ENCODE measurements at places on chromosomes 5 and 9.

DNA sequence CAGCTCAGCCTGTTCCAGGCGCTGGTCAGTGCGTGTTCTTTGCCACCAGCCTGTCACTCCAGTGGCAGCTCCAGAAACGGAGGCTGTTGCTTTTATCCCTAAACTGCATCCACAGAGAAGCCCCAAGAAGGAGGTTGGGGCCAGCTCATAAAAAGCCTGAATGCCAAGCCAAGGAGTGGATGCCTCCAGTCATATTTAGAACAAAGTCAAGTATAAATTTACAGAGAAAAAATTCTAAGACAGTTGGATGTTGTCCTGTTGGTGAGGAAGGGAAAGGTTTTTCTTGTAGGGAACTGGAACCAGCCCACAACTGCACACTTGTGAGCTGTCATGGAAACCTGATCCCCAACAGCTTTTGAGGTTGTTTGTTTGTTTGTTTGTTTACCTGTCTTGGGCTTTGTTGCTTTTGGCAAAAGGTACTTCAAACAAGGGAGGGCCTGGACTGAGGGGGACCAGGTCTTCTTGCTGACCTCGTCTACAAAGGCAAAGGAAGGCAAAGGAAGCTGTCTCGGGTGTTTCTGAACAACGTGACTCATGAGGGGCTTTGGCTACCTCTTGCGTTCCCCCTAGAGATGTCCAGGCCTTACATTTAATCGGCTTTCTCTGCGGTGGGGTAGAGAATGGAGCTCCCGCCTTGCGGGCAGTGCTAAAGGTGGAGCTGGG lies 36.7 kb downstream of the OLFML2A start:
- ATAC-seq: no peak

DNA sequence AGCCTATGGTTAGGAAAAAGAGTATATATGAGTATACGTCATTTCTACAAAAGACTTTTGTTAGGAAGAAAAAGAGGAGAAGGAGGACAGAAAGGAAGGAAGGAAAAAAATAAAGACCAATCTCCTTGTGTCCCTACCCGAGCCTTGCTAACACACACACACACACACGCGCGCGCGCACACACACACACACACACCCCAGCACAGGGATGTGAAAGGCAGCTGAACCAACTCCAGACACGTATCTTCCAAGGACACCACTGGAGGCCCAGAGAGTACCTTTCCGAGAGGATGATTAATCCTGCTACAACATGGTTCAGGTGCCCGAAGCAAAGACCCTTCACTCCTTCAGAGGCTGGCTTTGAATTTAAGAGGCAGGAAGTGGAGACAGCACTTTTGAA lies 56.9 kb upstream of the GALNT10 start:
- no peak for ATAC-seq

- no peak for ATAC-seq
These were observed 86.7 kb downstream of the CDH6 start for GRCh38 chr5:31280210-31280609.

- ATAC-seq: no peak
These were observed 123.7 kb downstream of the PDE4D start for GRCh38 chr5:59769832-59770231.

GRCh38 chr5:34474573-34475021 lies 181.5 kb upstream of the RAI14 start:
- no peak for ATAC-seq

DNA sequence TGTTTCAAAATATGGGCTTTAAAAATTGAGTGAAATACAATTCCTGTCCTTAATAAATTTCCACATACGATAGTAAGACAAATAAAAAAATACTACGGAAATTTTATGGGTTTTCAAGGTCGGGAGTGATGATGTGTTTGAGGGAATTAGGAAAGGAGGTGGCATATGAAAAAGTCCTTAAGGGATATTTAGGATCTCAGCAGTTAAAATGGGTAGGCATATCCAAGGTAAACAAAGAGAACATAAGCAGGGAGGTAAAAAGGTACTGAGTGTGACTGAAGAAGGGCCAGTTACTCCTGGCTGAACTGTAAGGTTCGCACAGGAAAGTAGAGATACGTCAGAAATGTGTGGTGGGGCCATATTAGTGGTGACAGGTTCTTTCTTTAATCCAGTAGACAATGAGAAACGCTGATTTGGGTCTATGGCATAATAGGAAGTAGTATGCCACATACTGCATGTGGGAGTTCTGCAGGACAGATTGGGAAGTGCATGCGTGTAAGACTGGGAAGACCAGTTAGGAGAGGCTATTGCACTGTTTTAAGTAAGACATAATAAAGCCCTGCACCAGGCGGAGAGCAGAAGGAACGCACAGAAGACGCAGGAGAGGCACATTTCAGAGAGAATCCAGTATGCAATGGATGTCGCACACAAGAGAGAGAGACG lies 937 bp upstream of the HMGCR start:
- ATAC-seq: no peak

- no peak for ATAC-seq
These were observed 460.7 kb downstream of the NTRK2 start for GRCh38 chr9:85130260-85130659.

DNA sequence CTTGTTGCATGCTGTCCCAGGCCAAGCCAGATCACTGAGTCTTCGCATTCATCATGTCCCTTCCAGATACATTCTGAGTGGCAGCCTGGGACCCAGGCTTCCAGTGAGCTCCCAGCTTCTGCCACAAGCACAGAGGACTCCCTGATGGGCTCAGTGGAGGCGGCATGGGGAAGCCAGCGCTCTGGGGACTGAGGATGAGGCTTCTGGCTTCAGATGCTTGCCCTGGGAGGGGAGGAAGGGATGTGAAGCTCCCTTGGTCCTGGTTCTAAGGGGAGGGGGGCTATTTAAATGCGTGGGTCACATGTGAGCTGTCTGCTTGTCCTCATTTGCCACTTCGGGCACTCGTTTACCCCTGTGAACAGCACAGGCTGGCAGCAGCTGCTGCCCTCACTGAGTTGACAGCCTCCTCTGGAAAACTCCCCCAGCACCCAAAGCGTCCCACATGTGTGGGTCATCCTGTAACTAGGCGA lies 174.0 kb downstream of the NR3C1 start:
- peak; percentile 21 for ATAC-seq

- ATAC-seq: no peak
These were observed 84.8 kb downstream of the TLE1 start for GRCh38 chr9:81604306-81605169.

DNA sequence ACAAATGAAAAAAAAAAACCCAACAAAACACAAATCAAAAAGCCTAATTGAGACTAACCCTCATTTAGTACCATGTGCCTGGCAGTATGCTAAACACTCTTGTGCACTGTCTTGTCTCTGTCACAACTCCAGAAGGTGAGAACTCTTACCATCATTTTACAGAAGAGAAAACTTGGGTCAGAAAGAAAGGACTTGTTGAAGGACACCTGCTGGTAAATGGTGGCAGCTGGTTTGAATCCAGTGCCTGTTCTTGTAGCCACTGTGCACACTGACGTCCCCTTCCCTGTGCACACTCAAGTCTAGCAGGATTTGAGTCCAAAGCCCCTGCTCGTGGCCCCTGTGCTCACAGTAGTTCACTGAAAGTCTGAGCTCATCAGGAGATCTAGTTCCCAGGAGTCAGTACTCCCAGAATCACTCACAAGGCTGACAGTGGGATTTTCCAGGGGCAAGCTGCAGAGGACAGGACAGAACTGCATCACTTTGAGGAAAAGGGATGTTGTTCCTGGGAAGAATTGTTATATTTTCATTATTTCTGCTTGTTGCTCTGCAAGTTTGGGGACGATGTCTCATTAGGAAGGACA lies 43.0 kb upstream of the HSD17B4 start:
- ATAC-seq: peak; percentile 11

GRCh38 chr9:36341936-36342577 lies 58.0 kb downstream of the RNF38 start:
- peak; percentile 95 for ATAC-seq

- ATAC-seq: no peak
These were observed 65.3 kb upstream of the RUSC2 start for GRCh38 chr9:35424356-35425352.

GRCh38 chr9:112002131-112002846 lies 105.7 kb downstream of the UGCG start:
- ATAC-seq: peak; percentile 61

DNA sequence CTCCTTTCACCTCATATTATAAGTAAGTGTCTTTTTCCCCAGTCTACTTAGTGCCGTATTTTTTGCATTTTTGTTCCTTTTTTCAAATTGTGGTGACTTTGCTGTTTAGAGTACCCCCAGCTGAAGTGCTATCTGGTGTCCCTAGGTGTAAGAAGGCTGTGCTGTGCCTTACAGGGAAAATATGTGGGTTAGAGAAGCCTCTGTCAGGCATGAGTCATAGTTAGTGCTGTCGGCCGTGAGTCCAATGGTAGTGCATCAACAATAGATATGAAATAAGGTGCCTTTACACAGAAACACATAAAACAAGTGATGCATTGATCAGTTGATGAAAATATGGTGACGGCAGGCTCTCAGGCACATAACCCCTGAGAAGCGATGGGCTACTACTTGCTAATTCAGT lies 20.1 kb downstream of the SYK start:
- ATAC-seq: no peak

GRCh38 chr5:89930591-89931392 lies 478.8 kb downstream of the CETN3 start:
- no peak for ATAC-seq

- ATAC-seq: no peak
These were observed 88.7 kb downstream of the DEPDC1B start for GRCh38 chr5:60611099-60611740.

DNA sequence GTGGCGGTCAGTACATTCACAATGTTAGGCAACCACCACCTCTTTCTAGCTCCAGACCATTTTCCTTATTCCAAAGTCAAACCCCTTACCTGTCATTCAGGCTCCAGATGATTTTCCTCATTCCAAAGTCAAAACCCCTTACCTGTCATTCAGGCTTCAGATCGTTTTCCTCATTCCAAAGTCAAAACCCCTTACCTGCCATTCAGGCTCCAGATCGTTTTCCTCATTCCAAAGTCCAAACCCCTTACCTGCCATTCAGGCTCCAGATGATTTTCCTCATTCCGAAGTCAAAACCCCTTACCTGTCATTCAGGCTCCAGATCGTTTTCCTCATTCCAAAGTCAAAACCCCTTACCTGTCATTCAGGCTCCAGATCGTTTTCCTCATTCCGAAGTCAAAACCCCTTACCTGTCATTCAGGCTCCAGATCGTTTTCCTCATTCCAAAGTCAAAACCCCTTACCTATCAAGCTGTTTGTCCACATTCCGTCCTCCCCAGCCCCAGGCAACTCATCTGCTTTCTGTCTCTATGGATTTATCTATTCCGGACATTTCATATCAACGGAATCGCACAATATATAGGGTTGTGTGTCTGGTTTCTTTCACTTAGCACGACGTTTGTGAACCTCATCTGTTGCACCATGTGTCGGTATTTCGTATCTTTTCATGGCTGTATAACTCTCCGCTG lies 5.2 kb downstream of the PLEKHG4B start:
- no peak for ATAC-seq

- no peak for ATAC-seq
These were observed 46.7 kb downstream of the PRLR start for GRCh38 chr5:35183556-35183955.

DNA sequence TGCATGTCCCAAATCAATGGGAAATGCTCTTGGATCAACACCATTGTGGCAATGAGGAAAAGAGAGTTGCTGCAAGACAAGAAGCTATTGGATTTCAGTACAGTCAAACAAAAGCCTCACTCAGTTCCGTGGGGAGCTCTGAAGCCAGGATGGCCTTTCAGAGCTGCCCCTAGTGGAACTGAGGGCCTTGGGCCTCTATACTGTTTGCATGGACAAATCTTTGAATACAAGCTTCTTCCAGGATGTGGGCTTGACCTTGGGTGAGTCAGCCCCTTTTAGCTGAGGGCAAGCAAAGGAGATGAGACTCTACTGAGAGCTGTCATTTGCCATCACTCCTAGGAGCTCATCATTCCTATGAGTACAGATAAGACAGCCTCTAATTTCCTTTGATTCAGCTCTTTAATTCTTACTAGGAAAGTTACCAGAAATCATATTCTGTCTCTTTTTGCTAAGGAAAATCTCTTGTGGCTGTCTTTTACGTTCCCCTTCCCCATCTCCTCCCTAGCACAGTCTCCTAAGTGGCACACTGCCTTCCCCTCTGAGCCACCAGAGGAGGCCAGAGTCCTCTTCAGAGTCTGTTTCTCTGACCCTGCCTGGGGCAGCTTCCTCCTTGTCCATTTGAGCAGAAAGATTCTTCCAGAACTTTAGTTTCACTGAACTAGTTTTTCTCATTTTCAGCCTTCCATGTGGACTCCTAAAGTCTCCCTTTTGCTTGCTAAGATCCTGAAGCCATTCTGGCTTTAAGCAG lies 168.8 kb upstream of the POC5 start:
- ATAC-seq: no peak

DNA sequence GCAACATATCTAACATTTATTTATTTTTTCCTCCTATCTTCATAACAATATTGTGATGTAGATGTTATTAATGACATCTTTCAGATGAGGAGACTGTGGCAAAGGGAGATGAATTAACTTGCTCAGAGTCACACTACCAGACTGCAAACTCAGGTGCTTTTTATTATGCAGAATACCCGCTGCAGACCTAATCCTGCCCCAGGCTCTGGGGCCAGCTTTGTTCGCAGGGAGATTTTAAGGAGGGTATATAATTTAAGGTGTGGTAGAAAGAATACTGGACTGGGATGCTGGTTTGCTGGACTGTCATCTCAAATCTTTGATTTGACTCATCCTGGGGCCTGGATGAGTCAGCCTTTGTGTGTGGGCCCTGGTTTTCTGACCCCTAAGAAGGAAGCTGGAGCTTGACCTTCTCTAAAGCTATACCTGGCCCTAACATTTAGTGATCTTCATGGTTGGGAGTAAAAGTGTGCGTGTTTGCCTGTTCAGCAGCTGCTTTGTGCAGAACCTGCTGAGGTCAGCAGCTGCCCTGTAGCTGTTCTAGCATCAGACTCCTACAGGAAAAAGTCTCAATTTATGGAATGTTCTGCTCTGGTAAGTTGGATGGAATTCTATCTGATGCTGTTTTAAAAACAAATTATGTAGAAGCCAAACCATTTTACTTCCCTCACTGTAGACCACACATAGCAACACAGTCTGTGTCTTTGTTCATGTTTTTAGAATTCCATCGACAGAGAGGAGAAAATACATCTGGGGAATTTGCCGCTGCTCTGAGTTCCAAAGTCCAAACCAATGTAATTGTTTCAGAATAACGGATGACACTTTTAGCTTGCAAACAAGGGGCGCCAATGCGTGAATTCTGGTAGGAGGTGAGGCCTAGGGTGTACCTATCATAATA lies 4.5 kb downstream of the SLC36A1 start:
- no peak for ATAC-seq
